Renal pelvis (tissue), 12 donors: ENCODE measurements at places on chromosomes 1 and 21. TPM values are rescaled to one million over a fixed set of nuclear protein-coding genes. Genes with fewer than 3 reads are reported as not detected.

- peak; percentile 64 for DNase-seq
These were observed 61.1 kb downstream of the SDC3 start for GRCh38 chr1:30847358-30847972.

DNA sequence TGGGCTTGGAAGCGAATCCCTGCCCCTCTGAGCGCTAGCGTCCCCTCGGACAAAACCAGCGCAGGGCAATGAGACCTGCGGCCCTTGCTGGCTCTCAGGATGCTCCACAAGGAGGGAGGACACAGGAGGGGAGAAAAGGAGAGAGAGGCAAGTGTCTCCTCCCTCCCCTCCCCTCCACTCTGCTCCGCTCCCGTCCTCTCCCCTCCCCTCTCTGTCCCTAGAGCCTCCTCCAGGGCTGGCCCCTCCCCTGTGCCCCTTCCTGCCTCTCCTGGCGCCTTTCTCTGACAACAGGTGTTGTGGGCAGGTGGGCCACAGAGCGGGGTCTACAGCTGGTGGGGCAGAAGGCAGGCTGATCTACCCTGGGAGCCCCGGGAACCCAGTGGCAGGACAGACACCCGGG lies 35.2 kb downstream of the TP73 start:
- no peak for DNase-seq

DNA sequence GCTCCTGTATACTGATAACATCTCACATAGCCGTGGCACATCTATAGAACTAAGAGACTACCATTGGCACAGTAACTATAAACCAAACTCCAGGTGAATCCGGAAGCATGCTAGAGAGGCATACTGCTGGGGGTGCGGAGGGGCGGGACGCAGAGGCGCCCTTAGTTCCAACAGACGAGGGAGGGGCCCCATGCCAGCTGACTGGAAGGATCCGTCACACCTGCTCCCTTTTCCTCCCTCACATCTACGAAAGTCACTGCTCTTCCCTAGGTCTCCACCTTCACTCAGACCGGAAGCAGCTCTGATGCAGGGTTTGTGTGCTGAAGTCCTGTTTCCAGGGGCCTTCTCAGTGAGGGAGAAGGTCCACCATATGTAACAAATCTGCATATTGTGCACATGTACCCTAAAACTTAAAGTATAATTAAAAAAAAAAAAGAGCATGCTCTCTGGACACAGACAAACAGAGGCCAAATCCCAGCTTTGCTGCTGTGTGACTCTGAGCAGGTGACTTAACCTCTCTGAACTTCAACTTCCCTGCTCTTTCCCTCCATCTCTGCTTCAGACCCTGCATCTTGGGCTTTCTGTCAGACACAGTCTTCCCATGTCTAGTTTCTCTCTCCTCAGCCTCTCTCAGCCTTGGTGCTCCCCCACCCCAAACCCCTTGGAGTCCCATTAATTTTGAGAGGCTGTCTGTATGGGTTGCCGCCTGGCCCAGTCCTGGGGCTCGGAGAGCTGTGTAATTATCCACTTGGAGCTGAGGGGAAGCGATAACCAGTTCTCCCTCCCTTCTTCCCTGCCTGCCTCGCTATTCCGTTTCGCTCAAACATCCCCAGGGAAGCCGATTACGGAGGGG lies 7.8 kb upstream of the GJB5 start:
- no peak for DNase-seq

The DMBX1 gene
- 0.06 TPM for polyA plus RNA-seq

The SPRR2F gene
- not detected for polyA plus RNA-seq

- peak; percentile 71 for DNase-seq
These were observed 464.5 kb downstream of the USP25 start for GRCh38 chr21:16194095-16194787.

GRCh38 chr1:167912294-167912693 lies 1.6 kb downstream of the ADCY10 start:
- DNase-seq = no peak

DNA sequence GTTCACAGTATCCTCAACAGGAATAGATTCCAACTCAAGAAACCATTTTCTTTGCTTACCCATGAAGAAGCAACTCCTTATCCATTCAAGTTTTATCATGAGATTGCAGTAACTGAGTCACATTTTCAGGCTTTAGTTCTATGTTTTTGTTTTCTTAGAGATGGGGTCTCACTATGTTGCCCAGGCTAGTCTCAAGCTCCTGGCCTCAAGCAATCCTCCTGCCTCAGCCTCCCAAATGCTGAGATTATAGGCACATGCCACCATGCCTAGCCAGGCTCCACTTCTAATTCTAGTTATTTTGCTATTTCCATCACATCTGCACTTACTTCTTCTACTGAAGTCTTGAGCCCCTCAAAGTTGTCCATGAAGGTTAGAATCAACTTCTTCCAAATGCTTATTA lies 143.3 kb upstream of the HP1BP3 start:
- DNase-seq = no peak

- DNase-seq = no peak
These were observed 30.3 kb downstream of the VN1R5 start for GRCh38 chr1:247286134-247286670.

The ATP6V1G3 gene
- polyA plus RNA-seq = 3.1 TPM

DNA sequence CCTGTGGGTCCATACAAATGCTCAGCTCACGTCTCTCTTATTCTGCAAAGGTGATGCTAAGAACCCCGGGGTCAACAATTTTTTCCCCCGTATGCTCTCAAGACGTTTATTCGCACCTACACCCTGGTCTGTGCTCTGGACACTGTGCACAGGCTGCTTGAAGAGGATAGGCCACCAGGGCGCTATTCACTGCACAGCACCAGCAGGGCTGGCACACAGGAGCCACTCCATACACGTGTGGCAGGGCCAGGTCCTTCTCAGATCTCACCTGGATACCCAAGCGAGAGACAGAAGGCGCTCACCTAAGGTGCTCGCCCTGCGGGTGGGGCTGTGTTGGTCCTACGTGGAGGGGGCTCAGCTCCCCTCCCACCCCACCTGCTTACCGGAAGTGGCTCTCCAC lies 16.7 kb downstream of the TMEM63A start:
- no peak for DNase-seq

DNA sequence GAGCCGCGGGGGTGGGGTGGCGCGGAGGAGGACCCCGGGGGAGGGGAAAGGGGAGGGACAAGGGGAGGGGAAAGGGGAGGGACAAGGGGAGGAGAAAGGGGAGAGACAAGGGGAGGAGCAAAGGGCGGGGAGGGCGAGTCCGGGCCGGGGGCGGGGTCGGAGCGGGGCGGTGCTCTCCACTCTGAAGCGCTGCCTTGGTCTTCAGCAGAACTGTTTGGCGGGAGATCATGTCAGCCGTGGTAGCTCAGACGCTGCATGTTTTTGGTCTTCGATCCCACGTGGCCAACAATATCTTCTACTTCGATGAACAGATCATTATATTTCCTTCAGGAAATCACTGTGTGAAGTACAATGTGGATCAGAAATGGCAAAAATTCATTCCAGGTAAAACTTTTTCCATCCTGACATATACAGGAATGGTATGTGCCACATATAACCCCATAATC lies 420 bp downstream of the CFAP57 start:
- DNase-seq = peak; percentile 84

The CHRNB2 gene
- 0.36 TPM for polyA plus RNA-seq

DNA sequence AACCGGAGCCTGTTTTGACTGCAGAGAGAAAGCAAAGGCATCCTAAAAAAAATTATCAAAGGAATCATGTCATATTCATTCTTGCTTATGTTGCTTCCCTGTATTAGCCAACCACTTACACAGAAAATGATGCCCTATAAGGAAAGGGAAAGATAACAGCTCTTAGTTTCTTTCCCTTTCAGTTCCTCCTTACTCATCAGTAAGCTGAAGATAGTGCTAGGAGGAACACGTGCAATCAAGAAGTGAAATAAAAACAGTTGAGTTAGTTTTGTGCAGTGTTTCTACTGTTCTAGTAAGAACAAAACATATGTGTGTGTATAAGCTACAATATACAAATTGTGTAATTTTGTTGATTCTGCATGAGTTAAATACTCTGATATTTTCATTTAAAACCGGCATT lies 45.3 kb upstream of the MTF2 start:
- no peak for DNase-seq

- DNase-seq = no peak
These were observed 117.6 kb downstream of the LEPR start for GRCh38 chr1:65538086-65538485.

DNA sequence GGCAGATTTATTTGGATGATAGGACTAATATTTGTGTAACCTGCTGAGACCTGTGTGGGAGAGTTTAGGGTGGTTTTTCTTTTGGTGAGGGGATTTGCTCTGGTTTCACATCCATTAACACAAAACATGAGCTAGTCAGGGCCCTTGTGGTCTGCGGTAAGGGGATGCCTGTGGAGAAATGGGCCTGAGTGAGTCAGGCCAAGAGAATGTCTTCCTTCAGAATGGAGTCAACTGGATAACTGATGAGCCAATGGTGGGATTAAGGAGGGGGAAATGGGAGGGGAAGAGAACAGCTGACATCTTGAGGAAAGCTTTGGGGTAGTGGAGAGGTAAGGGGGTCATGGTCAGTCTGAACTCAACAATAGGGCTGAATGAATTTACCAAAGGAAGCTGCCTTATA lies 13.9 kb downstream of the WNT2B start:
- DNase-seq = no peak

GRCh38 chr1:165381745-165382505 lies 25.4 kb upstream of the LMX1A start:
- DNase-seq = no peak

GRCh38 chr1:45535988-45536766 lies 14.4 kb upstream of the AKR1A1 start:
- DNase-seq = no peak

- peak; percentile 87 for DNase-seq
These were observed 24.1 kb upstream of the ADGRB2 start for GRCh38 chr1:31788138-31788824.

DNA sequence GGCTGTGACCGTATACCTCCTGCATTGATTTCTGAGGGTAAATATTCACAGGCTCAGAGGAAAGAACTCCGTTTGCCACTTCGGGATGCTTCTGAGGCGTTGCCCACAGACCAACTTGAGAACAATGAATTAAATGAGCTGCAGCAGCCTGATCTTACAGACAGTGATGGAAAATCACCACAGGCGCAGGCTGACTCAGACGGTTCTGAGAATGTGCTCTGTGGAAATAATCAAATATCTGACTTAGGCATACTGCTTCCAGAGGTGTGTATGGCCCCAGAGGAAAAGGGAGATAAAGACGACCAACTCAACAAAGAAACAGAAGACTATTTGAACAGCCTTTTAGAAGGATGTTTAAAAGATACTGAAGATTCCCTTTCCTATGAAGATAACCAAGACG lies 76.7 kb upstream of the SCCPDH start:
- DNase-seq = no peak

DNA sequence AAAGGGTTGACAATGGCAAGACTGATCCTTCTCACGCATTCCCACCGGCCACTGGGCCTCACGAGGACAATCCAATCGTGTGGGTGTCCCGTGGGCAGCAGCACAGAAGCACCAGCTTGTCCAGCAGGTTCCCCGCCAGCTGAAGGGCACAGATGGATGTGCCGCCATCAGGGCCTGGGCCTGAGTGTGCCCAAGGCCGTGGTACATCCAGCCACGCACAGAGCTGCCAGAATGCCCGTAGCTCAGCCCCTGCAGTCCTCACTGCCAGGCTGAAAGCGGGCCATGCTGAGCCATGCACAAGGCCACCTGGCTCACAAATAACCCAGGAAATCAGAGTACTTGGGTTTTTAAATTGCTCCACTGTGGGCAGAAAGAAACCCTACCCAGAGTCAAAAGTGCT lies 7.0 kb downstream of the NPHP4 start:
- no peak for DNase-seq

GRCh38 chr1:183609313-183609712 lies 19.1 kb upstream of the NCF2 start:
- DNase-seq = no peak

DNA sequence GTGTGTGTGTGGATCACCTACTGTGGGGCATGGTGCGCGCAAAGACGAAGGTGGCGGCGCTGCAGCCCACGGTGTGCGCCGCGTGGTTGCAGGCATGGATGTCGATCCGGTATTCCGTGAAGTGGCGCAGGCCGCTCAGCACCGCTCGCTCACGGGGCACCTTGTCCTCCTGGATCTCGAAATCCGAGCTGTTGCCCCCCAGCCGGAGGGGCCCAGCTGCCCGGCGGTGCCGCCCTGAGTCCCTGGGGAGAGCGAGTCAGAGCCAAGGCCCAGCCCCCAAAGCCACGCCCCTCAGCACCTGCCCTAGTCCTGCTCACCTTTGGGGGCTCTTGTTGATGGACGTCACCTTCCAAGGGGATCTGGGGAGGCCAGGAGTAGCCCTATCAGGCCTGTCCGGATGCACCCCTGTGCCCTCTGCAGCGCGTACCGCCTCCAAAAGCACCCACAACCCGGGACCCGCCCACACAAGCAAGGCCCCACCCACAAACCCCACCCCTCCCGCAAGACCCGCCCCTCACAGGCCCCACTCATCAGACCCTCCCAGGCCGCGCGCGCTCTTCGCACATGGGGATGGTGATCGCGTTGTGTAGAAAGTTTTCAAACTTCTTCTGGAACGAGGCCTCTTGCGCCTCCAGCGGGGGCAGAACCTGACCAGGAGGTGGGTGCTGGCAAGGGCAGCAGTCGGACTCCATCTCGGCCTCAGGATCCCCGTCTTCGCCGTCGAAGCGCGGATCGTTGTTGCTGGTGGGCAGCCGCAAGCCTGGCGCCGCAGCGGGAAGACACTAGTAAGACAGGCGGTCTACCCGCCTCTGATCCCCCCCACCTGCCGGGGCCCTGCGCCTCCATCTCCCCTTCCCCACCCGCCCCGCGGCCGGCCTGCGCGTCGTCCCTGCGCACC lies 13.6 kb downstream of the INSRR start:
- DNase-seq = no peak

DNA sequence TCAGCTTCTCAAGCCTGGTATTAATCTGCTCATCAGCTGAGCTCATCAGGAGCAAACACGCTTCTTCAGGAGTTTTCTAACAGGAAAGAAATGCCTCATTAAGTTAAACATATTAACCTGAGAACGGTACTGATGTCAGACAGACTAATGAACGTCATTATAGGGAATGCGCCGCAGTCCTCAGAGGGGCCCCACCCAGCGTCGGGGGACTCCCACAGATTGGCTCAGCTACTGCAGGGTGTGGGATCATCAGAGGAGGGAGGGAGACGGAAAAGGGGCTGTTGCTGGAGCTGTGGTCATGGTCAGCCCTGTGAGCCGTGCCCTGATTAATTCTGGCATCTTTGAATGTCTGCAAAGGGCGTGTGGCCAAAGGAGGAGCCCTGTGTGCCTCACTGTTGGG lies 348.5 kb downstream of the PTPRU start:
- DNase-seq = peak; percentile 50

GRCh38 chr1:194485432-194485831 lies 1299.0 kb upstream of the B3GALT2 start:
- no peak for DNase-seq

The SMIM34 gene
- polyA plus RNA-seq = 1.5 TPM
